ENCODE measurements at places on chromosomes 11 and 22.

DNA sequence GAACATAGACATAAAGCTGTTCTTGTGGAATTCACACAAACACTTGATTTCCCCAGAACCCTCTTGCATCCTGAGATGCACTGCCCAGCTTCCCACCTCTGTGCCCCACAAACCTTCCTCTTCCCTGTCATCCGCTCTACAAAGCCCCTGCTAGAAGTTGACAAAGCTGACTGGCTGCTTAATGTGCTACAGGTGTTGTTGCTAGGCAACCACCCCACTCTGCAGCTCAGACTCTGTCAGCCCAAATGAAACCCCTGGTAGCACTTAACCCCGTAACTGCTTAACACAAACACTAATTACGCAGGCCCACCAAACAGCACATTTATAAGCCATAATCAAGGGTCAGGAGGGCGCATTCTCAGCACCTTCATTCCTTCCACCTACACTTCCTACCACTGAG is 172.0 kb upstream of the CADM1 start:
- DNase-seq: no peak

- no peak for DNase-seq
Measured at GRCh38 chr11:113907152-113907551, 2.6 kb downstream of the HTR3B start.

GRCh38 chr11:14793546-14793945 is 98.5 kb downstream of the CYP2R1 start:
- no peak for DNase-seq

DNA sequence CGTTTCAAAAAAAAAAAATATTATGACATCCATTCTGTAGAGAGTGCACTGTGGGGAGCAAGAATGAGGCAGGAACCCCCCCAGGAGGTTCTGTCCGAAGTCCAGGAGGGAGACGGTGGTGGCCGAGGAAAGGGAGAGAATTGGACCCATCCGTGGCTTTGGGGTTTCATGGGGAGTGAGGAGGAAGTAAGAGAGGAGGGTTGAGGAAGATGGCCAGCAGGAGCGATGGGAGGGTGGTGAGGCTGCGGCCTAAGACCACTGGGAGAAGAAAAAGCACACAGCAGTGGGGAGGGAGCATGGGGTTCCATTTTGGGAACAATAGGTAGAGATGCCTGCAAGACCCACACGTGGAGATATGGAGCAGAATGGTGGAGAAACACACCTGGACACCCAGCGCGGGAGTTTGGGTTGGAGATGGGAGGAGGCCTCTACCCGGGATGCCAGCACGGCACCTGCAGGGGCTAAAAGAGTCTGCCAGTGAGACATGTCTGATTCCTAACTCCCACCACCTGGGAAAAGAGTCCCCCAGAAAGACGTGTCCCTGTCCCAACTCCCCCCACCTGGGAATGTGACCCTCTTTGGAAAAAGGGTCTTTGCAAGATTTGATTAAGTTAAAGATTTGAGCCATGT is 72.5 kb upstream of the SHANK2 start:
- no peak for DNase-seq
